Activated naive CD4-positive, alpha-beta T cell treated with anti-CD3 and anti-CD28 coated beads, Interleukin-2, amount 10 ng/mL, durations not matched to agents 7 days and 5 days (primary cell): ENCODE measurements at places on chromosomes 1 and 21.

DNA sequence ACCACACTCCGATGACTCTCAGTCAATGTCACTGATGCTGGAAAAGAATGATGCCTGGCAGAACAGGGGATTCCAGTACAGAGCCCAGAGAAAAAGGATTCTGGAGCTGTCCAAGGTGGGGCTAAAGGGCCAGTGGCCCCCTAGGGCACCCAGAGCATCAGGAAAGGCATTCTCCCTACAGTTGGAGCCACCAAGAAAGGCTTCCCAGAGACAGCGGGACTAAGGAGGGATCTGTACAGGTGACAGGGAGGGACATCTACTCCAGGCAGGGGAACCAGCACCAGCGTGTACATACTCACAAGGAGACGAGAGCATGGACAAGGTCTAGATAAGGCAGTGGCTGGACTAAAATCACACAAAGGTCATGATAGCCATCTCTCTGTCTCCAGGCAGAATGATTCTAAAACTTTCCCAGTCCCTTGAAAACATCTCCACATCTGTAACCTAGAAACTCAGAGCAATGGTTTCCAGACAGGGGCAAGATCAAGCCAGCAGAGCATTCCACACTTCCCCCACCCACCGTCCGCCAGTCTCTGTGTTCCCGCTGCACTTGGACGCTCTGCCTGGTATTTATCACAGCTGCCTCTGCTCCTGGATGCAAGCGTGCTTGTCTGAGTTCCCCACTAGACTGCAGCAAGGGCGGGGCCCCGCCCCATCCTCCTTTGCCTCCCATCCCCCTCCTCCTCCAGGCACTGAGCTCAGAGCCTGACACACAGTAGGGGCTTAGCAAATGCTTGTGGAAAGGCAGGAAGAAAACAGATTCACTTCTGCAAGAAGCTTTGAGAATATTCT lies 111.6 kb upstream of the ZC3H12A start:
- H3K4me3 ChIP-seq: no peak overlapping the region
- H3K27ac ChIP-seq: no peak overlapping the region
- H3K4me1 ChIP-seq: no peaks in the 10 kb centered on the region
- DNase-seq: no peak

DNA sequence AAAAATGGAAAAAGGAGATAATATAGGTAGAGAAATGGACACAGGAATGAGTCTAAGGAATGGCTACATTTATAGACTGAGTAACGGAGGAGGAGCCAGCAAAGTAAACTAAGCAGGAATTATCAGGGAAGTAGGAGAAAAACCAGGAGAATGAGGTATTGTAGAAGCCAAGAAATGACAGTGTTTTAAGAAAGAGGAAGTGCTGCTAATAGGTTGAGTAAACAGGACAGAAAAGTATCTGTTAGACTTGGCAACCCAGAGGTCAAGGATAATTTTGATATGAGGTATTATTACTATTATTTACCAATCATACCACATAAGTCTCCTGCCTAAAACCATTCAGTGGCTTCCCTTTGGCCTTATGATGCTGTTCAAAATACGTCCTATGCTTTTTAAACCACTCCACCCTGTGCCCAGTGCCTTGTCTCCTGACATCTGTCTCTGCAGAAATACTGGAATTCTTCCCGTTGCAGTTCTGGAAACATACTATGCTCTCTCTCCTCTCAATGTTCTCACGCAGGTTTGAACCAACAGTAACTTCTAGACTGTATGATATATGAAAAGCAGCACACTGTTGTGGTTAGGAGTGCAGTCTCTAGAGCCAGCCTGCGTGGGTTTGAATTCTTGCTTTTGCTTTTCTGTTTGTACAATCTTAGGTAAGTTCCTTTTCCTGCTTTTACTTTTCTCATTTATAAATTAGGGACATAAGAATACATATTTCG lies 24.6 kb upstream of the NEK7 start:
- H3K36me3 ChIP-seq: no peaks in the 10 kb centered on the region
- no peaks in the 10 kb centered on the region for H3K4me1 ChIP-seq
- no peak overlapping the region for H3K4me3 ChIP-seq
- H3K27ac ChIP-seq: no peak overlapping the region
- peaks cover 5% of the 10 kb centered on the region for H3K27me3 ChIP-seq

GRCh38 chr1:186102547-186103148 lies 272.4 kb downstream of the TPR start:
- no peak overlapping the region for H3K27ac ChIP-seq
- H3K4me3 ChIP-seq: no peak overlapping the region
- H3K27me3 ChIP-seq: no peaks in the 10 kb centered on the region
- no peaks in the 10 kb centered on the region for H3K4me1 ChIP-seq
- no peaks in the 10 kb centered on the region for H3K36me3 ChIP-seq
- DNase-seq: no peak

DNA sequence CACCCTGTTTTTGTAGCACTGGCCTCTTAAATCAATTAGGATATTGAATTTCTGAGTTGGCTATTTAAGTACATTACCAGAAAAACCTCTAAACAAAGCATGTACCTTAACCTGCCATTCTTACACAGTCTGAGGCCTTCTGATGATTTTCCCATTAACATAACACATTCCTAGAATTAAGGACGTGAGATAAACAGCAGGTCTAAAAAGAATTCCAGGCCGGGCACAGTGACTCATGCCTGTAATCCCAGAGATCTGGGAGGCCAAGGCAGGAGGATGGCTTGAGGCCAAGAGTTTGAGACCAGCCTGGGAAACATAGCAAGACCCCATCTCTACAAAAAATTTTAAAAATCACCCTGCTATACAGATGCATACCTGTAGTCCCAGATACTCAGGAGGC lies 18.0 kb upstream of the LRRC8D start:
- H3K27ac ChIP-seq: no peak overlapping the region
- peaks cover 13% of the 10 kb centered on the region for H3K4me1 ChIP-seq
- H3K4me3 ChIP-seq: no peak overlapping the region

- peak overlapping the region; percentile 92 for H3K4me3 ChIP-seq
- H3K27me3 ChIP-seq: peaks cover 8% of the 10 kb centered on the region
- DNase-seq: peak; percentile 78
- peak overlapping the region; percentile 93 for H3K27ac ChIP-seq
- peaks cover 38% of the 10 kb centered on the region for H3K36me3 ChIP-seq
Measured at GRCh38 chr21:32770871-32771523, 558 bp downstream of the PAXBP1 start.

- H3K27ac ChIP-seq: peak overlapping the region; percentile 21
- H3K36me3 ChIP-seq: peaks cover 3% of the 10 kb centered on the region
- H3K4me1 ChIP-seq: peaks cover 20% of the 10 kb centered on the region
- peaks cover 26% of the 10 kb centered on the region for H3K27me3 ChIP-seq
- DNase-seq: no peak
Measured at GRCh38 chr1:33178836-33179439, 2.9 kb downstream of the TRIM62 start.

DNA sequence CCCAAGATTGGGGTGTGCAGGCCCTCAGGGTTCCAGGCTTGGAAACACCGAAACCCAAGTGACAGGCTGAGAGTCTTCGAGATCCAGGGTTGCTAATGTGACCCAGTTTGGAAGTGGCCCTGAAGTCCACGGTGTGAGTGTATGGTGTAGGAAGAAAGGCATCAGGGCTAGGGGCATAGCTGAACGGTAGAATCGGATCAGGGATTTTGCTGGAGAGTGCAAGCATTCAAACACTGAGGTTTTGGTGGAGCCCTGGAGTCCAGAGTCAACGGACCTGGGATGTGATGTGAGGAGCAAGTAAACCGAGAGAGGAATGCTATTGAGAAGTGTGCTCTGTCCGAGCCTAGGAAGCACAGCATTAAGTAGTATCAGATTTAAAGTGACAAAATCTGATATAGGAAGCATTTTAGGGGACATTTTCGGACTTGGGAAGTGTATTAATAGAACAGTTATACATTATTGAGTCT lies 958 bp downstream of the NFYC start:
- H3K27me3 ChIP-seq: no peaks in the 10 kb centered on the region
- DNase-seq: no peak
- peaks cover 62% of the 10 kb centered on the region for H3K4me1 ChIP-seq
- peak overlapping the region; percentile 81 for H3K4me3 ChIP-seq
- H3K27ac ChIP-seq: peak overlapping the region; percentile 94

- H3K27ac ChIP-seq: no peak overlapping the region
- peaks cover 26% of the 10 kb centered on the region for H3K27me3 ChIP-seq
- peaks cover 2% of the 10 kb centered on the region for H3K36me3 ChIP-seq
- no peak overlapping the region for H3K4me3 ChIP-seq
Measured at GRCh38 chr1:25573961-25574360, 30.6 kb downstream of the LDLRAP1 start.

GRCh38 chr1:185896863-185897262 lies 162.7 kb downstream of the HMCN1 start:
- H3K27me3 ChIP-seq: no peaks in the 10 kb centered on the region
- no peak overlapping the region for H3K27ac ChIP-seq
- DNase-seq: no peak
- H3K4me1 ChIP-seq: no peaks in the 10 kb centered on the region

GRCh38 chr1:3283849-3284248 lies 170.6 kb upstream of the ARHGEF16 start:
- no peaks in the 10 kb centered on the region for H3K4me1 ChIP-seq
- peaks cover 8% of the 10 kb centered on the region for H3K27me3 ChIP-seq
- DNase-seq: peak; percentile 37
- H3K4me3 ChIP-seq: no peak overlapping the region

GRCh38 chr1:116748272-116748671 lies 6.0 kb upstream of the CD2 start:
- H3K4me3 ChIP-seq: no peak overlapping the region
- peaks cover 57% of the 10 kb centered on the region for H3K36me3 ChIP-seq
- no peak for DNase-seq
- H3K27ac ChIP-seq: no peak overlapping the region

DNA sequence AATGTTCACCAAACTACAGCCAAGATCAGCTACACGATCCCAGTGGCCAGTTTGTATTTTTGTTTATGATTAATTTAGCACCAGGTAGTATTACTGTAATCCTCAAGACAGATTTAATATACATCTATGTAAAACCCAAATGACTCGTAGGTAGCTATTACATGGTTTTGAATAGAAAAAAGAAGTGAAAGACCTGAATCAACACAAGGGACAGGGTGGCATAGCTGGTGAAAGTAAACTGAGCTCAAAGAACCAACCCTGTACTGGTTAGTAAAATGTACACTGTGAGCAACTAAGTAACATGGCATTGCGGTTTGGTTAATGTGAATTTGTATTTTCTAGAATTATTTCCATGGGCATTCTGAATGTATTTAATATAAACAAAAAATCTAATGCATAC lies 8.8 kb downstream of the GPATCH2 start:
- H3K27me3 ChIP-seq: no peaks in the 10 kb centered on the region
- no peak for DNase-seq
- H3K4me1 ChIP-seq: peaks cover 4% of the 10 kb centered on the region

- DNase-seq: no peak
- no peaks in the 10 kb centered on the region for H3K27me3 ChIP-seq
- H3K4me1 ChIP-seq: peaks cover 4% of the 10 kb centered on the region
- H3K27ac ChIP-seq: no peak overlapping the region
Measured at GRCh38 chr1:91611483-91611917, 110.8 kb downstream of the CDC7 start.

DNA sequence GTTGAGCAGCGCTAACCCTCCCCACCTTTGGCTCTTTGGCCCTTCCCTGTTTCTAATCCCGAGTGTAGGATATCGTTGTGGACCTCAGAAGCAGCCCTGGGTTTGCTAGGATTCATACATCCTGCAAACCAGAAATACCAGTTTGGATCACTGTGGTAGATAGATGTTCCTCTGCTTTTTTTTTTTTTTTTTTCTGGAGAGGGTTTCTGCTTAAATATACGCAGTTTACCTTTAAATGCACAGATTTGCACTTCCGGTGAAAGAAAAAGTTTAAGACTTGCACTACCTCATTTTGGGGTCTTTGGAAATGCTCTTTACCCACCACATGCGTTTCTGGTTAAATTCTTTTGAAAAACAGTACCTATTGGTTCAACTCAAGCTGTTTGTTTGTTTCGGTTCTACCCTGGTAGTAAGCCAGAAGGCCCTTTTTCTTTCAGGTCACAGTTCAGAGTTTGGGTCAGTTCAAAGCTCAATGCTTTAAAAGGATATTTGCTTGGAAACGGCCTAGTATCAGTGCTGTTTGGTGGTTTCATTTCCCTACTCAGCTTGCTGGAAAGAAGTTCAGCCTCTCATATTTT lies 908 bp downstream of the DDI2 start:
- H3K27me3 ChIP-seq: peaks cover 6% of the 10 kb centered on the region
- peaks cover 18% of the 10 kb centered on the region for H3K36me3 ChIP-seq
- peak overlapping the region; percentile 94 for H3K4me3 ChIP-seq
- H3K27ac ChIP-seq: peak overlapping the region; percentile 94
- peaks cover 62% of the 10 kb centered on the region for H3K4me1 ChIP-seq
- DNase-seq: no peak

- H3K36me3 ChIP-seq: no peaks in the 10 kb centered on the region
- H3K27me3 ChIP-seq: peaks cover 16% of the 10 kb centered on the region
- H3K4me1 ChIP-seq: peaks cover 8% of the 10 kb centered on the region
- no peak for DNase-seq
Measured at GRCh38 chr21:33121715-33122475, 52.0 kb downstream of the OLIG1 start.

DNA sequence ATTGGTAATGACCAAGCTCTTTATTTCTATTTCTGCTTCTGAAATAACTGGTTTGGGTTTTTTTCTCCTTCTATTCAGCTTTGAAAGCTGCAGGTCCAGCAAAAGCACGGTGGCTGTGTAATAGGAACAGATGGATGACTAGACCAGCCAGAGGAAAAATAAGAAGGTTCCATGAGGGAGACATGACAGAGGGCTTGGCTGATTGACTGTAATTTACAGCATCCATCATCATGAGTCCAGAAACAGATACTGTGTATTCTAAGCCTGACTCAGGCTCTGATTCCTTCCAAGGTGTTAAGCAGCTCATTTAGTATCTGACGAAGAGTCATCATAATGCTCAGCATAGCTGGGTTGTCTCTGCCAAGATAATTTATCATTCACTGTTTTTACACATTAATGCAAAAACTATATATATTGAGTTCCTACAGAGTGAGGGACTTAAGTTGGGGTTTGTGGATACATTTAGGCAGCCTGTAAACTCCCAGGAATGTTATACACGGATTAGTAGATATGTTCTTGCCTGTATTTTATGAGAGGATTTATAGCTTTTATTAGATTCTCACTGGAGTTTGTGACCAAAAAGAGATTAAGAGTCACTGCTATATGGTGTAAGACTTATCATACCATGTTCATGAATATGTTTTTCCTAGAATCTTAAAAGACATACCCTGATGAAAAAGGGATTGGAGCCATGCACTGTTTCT lies 72.6 kb downstream of the SGIP1 start:
- H3K4me1 ChIP-seq: no peaks in the 10 kb centered on the region
- peaks cover 3% of the 10 kb centered on the region for H3K27me3 ChIP-seq
- no peak overlapping the region for H3K27ac ChIP-seq
- no peak for DNase-seq
